Endodermal cell (in vitro differentiated cells): ENCODE measurements at places on chromosomes 7 and 10.

DNA sequence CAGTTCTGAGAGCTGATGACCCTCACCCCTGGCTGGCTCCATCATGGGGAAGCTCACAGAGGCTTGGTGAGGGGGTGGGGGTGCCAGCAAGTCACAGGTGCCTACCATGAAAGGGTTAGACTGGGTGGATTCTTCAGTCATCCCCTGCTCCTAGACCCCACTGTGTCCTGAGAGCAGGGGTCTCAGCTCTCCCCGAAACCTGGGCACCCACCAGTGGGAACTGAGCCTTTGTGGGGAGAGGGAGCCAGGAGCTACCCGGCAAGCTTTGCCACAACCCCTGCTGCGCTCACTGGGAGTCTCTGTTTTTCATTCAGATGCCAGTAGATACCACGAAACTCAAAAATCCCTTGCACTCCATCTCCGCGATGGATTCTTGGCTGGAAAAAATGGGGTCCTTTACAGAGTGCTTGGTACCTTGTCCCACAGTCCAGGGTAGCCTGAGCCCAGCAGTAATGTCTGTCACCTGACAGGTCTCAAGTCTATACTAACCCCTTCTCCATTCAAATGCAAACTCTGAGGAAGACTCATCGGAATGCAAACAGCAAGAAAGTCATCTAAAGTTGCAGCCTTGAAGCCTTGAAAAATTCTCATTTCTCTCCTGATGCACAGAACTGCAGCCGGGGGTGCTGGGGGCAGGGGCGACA is 48.9 kb upstream of the ENO4 start:
- peak; percentile 48 for DNase-seq

DNA sequence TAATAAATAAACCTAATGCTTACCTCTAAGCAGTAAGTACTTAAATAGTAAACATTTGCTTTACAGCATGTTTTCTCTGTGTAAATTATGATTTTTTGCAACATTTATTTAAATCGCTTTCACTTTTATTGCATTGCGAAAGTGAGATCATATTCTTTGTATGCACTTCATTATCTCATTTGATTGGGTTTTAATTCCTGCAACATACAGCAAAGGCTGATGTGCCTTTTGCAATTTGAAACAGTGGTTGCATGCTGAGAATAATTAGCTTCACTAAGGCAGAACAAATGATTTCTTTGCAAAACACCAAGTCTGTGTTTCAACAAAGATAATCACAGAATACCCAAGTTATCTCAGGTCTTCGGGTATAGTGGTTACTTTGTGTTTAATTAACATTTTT is 16.3 kb upstream of the THSD7A start:
- DNase-seq: no peak

- no peak for DNase-seq
These were observed 60.1 kb upstream of the ZPBP start for GRCh38 chr7:50153148-50153547.

- DNase-seq: no peak
These were observed 1012.5 kb downstream of the DNAJB9 start for GRCh38 chr7:109582211-109582610.

DNA sequence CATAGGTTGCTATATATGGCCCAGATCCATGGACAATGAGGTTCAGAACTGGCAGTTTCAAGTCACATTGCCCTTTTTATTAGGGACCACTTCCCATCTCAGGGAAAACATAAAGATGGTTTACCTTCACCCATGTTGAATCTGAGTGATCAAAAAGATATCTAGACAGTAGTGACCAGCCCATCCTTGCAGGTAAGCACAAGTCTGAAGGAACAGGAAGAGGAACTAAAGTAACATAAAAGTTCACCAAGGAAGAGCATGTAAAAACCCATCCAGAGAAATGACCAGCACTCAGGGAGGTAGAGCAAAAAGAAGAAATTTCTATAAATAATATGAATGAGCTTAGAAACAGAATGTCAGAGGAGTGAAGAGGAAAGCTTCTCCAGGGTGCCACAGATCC is 382.5 kb downstream of the PARD3 start:
- DNase-seq: no peak

GRCh38 chr10:24723788-24724380 is at the start of gene ARHGAP21:
TSS of gene ARHGAP21 (minus strand) at chr10:24723887. CDS start at chr10:24721899, 1,988 bp downstream.
- peak; percentile 86 for DNase-seq

DNA sequence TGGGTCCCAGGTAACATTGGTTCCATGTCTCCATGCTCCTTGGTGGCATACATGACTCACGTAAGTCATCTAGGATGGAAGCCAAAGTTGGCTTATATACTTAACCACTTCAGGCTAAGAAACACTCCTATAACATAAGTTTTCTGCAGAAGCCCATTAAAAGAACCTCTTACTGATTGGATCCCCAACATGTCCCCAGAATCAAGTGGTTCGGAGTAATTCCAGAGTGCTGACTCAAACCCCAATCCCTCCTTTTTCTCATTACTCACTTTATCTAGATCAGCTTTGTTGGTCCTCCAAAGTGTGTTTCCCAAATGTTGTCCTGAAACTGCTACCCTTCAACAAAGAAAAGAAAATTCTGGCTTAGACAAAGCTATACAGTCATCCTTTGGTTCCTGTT is 10.1 kb upstream of the ATOH7 start:
- no peak for DNase-seq

DNA sequence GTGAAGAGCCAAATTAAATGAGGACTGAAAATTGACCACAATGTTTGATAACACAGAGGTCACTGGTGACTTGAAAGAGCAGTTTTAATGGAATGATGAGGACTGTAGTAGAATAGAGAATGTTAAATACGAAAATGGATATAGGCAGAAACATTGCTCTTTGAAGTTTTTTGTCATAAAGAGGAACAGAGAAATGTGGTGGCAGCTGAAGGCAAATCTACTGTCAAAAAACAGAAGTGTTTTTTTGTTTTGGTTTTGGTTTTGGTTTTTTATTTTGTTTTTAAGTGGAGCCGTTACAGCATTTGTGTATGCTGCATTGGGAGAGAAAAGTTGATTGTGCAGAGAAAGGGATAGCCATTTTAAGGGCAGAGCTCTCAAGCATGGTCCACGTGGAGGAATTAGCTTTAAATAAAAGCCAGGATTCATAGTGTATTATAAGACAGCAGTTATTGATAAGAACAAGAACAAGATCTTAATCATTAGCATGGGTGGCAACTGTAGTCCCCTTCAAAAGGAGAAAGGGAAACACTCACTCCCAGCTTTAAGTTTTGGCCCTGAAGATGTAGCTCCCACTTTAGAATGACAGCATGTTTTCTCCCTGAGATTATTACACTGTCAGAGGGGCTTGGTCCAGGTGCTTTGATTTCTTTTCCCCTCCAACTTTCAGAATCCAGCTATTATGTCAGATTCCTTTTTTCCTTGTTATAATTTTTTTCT is 156.7 kb upstream of the BET1 start:
- no peak for DNase-seq

GRCh38 chr10:121880895-121881294 is 46.9 kb downstream of the ATE1 start:
- no peak for DNase-seq

GRCh38 chr7:101820703-101821102 is 3.3 kb downstream of the CUX1 start:
- DNase-seq: peak; percentile 56

GRCh38 chr7:156731651-156732050 is 91.1 kb downstream of the RNF32 start:
- DNase-seq: no peak

GRCh38 chr7:19030281-19030680 is 87.2 kb downstream of the TWIST1 start:
- DNase-seq: no peak

DNA sequence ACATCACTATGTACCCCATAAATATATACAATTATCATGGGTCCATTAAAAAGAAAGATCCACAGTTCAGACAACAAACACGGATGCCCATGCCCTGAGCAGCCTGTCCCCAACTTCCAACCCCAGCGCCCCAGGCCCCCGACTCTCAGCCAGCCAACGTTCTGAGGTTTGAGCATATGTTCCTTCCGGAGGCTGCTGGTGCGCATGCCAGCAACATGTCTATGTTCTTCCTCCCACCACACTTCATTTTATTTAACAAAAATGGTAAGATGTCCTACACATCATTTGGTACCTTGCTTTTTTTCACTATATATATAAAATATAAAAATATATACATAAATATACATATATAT is 250.9 kb downstream of the MAD1L1 start:
- no peak for DNase-seq

DNA sequence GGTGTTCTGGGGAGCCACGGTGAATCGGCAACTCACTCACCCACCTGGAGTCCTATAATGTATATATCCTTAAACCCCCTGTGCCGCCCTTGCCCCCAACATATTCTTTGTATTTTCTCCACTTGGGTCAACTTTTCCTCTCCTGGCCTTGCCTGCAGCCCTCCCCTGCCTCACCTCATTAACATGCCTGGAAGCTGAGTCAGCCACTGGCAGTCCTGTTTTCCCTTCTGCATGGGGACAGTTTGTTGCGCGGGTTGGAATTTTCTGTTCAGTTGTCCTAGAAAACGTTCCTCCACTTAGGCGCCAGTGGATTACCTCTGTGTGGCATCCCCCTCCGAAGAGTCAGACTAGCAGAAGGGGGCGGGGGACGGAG is 97.4 kb downstream of the C10orf105 start:
- peak; percentile 79 for DNase-seq

DNA sequence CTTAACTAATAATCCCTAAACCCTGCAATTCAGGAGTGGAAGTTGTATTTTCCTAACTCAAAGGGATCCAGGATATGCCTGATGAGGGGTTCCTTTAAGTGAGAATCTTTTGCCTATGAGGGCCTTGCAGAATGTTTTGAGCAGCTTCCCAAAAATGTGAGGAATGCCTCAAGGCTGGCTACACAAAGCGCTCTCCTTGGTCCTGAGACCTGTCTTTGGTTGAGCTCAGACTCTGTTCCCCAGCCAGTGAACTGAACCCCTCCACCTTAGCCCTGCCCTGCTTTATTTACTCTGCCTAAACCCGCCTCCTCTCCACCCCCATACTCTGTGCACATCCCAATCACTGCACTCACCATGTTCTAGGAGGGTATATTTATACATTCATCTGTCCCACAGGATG is 108.6 kb downstream of the NRCAM start:
- DNase-seq: peak; percentile 92

DNA sequence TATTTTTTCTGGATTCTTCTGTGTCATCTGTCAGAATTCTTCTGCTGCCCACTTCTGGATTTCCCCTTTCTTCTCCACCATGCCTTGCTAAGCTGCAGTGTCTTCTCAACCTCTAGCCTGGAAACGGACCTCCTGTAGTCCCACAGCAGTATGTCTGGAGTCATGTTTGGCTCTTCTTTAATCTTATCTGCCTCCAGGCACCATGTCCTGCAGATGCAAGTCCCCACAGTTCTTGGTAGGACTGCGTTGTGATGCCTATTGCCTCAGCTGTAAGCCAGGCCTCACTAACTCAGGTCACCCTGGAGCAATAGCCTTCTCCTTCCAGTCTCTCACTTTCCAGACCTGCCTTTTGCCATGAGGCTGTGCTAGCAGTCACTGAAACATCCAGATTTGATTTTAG is 268.3 kb downstream of the POM121L12 start:
- DNase-seq: no peak

GRCh38 chr10:52883996-52884871 is 111.7 kb upstream of the MBL2 start:
- DNase-seq: peak; percentile 83

DNA sequence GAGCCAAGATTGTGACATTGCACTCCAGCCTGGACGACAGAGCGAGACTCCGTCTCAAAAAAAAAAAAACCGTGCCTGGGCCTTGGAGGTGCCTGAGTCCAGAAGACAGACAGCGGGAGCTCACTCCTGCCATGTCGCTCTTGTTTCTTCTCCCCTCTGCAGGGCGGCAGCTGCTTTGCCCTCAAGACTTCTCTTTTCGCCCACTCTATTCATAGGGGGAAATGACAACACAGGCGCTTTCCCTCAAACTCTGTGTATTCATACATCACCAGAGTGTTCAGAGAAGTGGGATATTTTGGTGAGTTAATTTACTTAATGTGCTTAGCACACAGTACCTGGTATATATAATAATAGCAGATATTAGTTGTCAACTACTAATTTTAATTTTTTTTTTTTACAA is 44.5 kb downstream of the FOXK1 start:
- no peak for DNase-seq
